ENCODE measurements at places on chromosomes 7 and 10.

DNA sequence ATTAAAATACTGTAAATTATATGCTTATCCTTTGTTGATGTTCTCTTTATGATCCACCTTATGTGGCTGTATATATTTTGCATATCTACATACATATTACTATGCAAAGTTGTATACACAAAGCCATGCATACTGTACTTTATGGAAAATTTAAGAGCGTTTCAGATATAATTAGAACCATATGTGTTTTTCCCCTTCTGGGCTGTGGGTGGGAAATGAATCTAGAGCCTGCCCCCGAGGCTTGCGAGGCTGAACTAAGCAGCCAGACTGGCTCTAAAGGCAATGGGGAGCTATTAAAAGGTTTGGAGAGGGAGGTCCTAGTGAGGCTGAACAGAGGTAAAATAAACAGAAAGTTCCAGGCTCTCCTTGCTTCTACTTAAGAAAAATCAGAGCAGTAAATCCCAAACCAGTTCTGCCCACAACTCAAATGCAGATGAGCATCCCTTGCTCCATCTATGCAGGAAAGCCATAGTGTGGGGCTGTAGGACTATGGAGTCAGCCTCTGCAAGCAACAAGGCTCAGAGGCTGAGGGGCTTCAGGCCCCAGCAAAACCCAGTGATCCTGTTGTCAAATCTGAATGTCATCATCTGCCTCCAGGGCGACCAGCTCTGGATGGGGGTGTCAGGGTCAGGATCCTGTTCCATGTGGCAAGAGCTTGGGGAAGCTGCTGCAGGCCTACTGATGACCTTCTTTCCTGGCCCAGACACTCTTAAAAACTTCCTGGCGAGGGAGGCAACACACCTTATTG, 14.1 kb upstream of the DDIT4 start:
- peak; percentile 48 for DNase-seq

DNA sequence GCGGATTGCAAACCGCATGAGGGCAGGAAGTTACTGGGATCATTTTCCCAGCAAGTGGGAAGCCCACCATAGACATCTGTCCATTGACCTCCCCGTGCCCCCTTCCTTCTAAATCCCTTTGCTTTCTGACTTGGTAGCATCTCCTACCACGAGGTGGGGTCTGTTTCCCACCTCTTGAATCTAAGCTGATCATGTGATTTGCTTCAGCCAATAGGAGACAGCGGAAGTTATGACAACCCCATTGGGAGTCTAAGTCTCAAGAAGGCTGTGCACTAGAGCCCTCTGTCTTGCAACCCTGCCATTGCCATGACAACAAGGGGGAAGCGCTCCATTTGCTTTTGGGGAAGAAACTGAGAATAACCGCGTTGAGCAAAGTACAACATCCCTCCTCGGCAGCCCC, 39.2 kb upstream of the CARD11 start:
- no peak for DNase-seq

DNA sequence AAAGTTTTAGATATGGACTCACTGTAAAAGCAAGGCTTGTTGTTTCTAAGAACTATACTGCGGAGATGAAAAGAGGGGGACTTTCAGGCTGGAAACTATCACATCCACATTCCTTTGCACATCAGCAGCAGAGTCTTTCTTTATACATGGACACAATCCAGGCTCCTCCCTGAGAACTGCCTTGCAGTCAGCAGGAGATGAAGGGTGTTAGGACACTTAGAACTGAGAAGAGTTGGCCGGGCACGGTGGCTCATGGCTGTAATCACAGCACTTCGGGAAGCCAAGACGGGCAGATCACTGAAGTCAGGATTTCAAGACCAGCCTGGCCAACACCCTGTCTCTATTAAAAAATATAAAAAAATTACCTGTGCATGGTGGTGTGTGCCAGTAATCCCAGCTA, 9.7 kb upstream of the GARS1 start:
- no peak for DNase-seq

DNA sequence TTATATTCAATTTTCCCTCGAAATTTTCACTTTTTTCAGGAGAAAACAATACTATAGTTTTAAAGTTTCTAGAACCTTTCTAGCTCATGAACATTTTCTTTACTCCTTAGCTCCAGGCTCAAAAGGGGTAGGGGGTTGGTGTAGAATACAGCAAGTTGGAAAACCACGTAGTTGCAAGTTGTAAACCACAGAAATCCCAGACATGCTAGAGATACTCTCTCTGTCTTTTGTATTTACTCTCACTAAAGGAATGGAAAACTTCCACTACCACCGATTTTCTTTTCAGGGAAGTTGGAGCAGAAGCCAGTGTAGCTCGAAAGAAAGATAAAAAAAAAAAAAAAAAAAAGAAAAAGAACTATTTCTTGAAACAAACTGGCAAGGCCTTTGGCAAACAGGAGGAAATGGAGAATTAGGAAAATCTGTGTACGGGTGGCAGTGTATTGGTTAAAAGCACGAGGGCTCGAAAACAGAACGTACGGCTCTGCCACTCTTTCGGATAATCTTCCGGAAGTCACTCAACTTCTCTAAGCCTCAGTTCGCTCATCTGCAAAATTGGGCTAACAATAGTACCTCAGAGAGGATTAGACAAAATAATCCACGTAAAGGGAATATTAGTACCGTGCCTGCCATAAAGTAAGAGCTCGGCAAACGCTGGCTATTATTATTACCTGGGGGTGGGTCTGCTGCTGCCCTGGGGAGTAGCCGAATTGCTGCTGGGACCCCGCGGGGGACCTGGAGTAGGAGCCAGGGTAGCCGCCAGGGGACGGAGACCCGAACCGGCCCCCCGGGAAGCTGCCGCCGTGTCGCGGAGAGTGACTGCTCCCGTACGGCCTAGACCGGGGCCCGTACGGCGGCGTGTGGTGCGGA, 628 bp downstream of the MPLKIP start:
- peak; percentile 3 for DNase-seq

DNA sequence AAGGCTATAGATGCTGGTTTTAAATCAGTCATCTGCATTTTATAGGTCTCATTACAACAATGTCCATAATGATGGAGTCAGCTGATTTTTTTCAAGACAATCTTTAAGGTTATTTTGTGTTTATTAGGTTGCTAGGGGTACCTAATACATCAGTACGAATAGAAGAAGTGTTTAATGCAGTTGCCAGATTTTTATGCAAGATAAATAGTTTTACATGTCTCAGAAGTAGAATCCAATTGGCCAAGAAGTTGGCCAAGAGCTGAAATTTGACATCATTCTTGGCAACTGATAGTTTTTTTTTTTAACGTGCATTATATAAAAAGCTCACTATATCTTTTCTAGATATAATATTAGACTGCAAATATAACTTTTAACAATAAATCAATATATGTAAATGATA, 208.5 kb downstream of the TRIL start:
- DNase-seq = no peak

GRCh38 chr7:106597751-106598546, 63.0 kb downstream of the CCDC71L start:
- no peak for DNase-seq

- DNase-seq = no peak
Measured at GRCh38 chr10:119370111-119370741, 162.9 kb downstream of the GRK5 start.

- no peak for DNase-seq
Measured at GRCh38 chr7:29454899-29455451, 108.7 kb upstream of the PRR15 start.

GRCh38 chr10:126118476-126118875, 222.1 kb downstream of the FANK1 start:
- DNase-seq = no peak

GRCh38 chr7:55970561-55970960, 6.2 kb downstream of the NIPSNAP2 start:
- DNase-seq = no peak

GRCh38 chr10:112797855-112798254, 152.2 kb upstream of the TCF7L2 start:
- DNase-seq = no peak

DNA sequence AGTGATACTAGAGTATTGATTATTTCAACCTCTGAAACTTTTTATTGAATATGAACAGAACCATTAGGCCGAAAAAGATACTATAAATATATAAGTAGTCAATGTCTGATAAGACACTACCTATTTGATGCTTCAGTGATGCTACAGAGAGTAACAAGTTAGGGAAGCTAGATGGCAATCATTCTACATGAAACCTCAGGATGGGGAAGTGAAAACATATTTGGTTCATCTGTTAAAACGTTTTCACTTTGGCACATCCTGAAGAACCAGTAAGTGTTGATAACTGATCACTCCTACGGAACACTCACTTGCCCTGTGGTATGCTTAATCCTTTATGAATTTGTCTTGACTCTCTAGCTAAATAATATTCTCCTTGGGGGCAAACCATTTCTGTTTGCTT, 1064.9 kb downstream of the NXPH1 start:
- no peak for DNase-seq

GRCh38 chr7:35037211-35037525, at the start of gene DPY19L1:
DPY19L1 (minus strand) TSS chr7:35037485; CDS start chr7:35037394, 91 bp downstream.
- DNase-seq = no peak

- no peak for DNase-seq
Measured at GRCh38 chr7:9013940-9014339, 580.5 kb downstream of the NXPH1 start.

DNA sequence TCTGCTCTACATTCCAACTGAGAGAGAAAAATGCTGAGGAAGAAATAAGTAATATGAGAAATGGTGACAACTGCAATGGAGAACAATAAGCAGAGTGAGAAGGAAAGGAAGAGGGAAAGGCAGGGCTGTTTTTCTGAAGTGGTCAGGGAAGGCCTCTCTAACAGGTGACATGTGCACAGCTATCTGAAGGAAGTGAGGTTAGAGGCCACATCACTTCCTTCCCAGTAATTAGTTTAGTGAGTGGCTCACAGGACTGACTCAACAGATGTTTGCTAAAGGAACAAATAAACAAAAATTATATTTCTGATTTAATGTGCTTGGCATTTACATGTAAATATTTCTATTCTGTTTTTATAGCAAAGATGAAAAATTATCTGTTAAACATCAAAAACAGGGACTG, 77.9 kb downstream of the ARHGAP21 start:
- DNase-seq = no peak

DNA sequence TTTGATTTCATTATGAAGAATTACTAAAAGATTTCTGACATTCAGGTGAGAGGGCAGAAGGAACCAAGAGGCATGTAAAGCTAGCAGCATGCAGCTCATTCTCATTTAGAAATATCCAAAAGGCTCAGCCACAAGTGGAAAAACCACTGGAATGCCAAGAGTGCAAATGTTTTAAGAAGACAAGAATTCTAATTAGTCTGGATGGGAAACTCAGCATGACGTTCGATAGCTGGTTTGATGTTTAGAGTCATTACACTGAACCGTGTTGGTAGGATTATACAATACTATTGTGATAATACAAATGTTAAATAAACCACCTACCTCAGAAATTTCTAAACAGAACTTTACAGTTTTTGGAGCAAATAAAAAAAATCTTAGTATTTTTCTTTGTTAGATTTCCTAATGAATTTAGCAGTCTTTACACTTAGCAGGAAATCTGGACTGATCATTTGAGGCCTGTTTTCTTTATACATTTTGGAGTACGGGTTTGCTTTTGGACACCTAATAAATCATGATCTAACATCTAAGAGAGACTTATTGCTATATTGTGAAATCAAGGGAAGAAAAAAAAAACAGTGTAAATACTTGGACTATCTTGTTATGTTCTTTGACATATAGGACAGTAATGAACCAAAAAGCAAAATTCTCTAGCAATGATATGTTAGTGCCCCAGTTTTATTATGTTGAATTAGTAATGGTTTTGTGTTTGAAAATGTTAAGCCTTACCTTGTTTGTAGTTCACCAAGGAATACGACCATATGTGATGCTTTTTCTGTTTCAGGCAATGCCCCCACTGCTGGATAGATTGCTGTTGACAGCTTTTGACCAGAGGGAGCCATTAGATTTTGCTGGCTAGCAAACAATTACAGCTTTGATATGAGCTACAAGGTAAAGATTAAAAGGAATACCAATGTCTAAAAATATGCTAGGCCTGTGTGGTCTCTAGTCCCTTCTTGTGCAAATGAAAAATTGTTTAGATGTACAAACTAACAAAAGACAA, 354.1 kb upstream of the SEMA3A start:
- no peak for DNase-seq

- DNase-seq = no peak
Measured at GRCh38 chr10:36765782-36766414, 359.5 kb upstream of the ANKRD30A start.

- no peak for DNase-seq
Measured at GRCh38 chr7:130494431-130494858, 2.6 kb downstream of the MEST start.

GRCh38 chr10:129956876-129957673, 7.0 kb downstream of the EBF3 start:
- DNase-seq = no peak

DNA sequence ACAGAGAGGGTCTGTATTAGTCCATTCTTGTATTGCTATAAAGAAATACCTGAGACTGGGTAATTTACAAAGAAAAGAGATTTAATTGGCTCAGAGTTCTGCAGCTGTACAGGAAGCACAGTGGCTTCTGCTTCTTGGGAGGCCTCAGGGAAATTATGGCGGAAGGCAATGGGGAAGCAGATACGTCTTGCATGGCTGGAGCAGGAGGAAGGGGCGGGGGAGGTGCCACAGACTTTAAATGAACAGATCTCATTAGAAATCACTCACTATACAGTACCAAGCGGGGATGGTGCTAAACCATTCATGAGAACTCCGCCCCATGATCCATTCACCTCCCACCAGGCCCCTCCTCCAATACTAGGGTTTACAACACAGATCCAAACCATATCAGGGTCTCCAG, 3.7 kb upstream of the CALU start:
- DNase-seq = no peak

GRCh38 chr10:74637685-74638084, 188.7 kb upstream of the KAT6B start:
- no peak for DNase-seq

DNA sequence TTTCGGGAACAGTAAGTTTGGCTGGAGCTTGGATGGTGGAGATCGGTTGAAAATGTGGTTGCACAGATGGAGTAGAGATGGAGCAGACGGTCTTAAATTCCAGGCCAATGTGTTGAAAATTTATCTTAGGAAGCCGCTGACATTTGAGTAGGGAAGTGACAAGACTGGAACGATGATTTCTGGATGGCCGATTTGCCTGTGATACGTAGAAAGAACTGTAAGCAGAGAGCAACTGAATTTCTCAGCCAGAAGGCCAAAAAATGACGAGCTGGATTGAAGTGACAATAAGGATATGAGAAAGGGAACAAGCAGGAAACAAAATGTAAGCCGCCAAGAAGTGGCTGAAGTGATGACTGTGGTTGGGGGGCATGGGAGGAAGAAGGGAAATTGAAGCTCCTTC, 687 bp upstream of the ARMC3 start:
- DNase-seq = no peak

DNA sequence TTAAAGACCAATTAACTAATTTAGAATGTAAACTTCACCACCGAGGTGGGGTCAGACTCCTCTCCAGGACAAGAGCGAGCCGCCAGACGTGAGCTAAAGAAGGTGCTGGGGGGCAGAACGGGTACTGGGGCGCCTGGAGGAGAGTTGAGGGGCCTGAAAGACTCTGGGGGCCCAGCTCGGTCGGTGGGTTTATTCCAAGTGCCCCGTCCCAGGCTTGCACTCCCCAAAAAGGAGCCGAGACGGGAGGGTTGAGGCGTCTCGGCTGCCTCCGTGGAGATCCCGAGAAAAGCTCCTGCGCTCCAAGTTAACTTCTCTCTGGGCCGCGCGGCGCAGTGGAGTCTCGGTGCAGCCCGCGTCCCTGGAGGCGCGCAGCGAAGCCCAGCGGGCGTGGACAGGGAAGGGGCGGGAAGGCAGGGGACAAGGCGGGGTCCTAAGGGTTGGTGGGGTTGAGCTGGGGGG, 553.3 kb downstream of the TFEC start:
- no peak for DNase-seq

Measured in NCI-H460 (cell line).